Activated CD4-positive, alpha-beta T cell treated with anti-CD3 and anti-CD28 coated beads for 24 hours (primary cell): ENCODE measurements at places on chromosomes 11 and 22.

DNA sequence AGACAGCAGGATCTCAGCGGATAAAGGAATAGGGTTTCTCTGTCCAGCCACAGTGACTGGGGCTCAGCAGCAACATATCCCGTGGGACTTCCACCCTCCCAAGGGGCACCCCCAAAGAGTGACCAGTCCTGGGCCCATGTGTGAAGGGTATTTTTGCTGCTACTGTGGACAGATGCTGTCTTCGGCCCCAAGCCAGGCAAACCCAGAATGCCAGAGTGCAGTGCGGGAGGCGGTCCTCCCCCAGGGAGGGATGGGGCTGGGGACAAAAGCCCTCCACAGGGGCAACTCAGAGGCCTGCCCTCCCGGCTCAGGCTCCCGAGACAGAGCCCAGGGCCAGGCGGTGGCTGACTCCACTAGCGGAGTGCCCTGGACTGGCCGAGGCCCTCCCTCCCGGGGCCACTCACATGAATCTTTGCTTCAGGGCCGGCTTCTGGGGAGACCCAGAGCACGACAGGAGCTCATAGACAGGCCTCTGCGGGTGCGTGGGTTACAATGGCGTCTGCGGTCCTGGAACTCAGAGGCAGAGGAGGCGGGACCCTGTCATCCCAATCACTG is 34.7 kb upstream of the WNT7B start:
- DNase-seq, result no peak

- DNase-seq, result no peak
Measured at GRCh38 chr11:28337701-28338100, 229.5 kb downstream of the METTL15 start.

GRCh38 chr11:103789952-103790351 is 246.5 kb upstream of the DDI1 start:
- DNase-seq, result no peak

GRCh38 chr11:134537941-134538340 is 125.9 kb upstream of the B3GAT1 start:
- no peak for DNase-seq

DNA sequence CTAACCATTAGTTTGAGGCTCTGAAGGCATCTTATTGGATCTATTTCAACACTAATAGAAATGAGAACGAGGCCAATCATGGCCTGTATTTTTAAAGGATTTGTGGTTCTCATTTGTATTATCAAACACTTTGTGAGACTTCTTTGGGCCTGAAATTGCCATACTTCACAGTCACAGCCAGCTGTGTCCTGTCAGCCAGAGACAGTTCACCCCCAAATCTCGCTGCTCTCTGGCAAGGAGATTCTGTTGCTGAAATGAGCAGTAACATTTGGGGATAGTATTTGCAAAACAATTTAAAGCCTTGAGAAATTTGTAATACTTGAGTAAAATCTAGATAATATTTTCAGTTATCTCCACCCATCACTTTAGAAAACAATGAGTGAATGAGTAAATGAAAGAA is 26.9 kb upstream of the TENM4 start:
- no peak for DNase-seq

DNA sequence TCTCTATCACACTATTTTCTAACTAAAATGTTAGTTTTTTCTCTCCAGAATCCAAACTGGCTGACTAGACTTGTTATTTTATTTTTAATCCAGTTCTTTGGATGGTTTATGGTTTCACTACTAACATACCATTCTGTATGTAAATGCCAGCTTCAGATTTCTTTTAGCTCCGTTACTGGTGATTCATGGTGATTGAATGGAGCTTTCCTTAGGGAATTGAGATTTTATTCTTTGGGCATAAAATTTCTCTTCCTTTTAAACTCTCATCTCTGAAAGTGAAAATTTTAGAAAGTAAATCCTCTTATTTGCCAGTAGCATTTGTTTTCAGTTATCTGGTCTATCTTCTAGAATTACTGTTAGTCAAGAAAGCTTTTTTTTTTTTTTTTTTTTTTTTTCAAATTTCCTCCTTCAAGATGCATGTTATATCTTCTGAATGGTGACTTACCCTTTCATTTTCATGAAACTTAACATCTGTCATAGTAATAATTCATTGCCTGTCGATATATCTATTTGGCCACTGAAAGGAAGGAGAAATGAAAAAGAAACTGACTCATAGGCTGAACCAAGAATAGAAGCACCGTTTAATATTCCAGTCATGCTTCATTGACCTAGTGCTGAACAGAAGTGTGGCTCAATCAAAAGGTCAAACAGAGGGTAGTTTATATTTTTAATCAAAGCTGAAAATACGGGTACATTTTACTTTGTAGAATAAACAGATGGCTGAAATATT is 6.4 kb downstream of the ENDOD1 start:
- no peak for DNase-seq

GRCh38 chr22:46422896-46423295 is 87.4 kb downstream of the TRMU start:
- DNase-seq, result no peak

GRCh38 chr22:45649809-45650208 is 21.8 kb upstream of the ATXN10 start:
- DNase-seq, result no peak

GRCh38 chr11:47007579-47007978 is 71.0 kb downstream of the CSTPP1 start:
- DNase-seq, result no peak

DNA sequence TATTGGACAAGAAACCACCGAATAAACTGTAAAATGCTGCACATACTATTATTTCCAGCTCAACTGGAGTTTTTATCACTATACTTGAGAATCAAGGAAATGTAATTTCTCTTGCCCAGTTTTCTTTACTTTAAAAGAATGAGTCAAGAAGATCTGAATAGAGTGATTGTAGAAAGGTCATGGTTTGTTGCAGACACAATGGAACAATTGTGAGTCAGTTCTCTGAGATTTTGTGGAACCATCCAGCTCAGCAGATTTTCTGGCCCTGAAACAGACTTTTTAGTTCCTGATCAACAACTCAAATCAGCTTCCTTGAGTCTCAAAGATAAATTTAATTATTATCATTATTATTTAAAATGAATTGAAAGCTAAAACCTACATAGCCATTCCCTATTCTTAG is 1.3 kb downstream of the TCN1 start:
- DNase-seq, result no peak

- DNase-seq, result no peak
Measured at GRCh38 chr22:45880716-45881523, 96.0 kb downstream of the WNT7B start.

- DNase-seq, result no peak
Measured at GRCh38 chr11:73894725-73895335, 18.0 kb downstream of the PAAF1 start.

GRCh38 chr22:37569009-37569920 is 9.0 kb downstream of the CDC42EP1 start:
- DNase-seq, result no peak

DNA sequence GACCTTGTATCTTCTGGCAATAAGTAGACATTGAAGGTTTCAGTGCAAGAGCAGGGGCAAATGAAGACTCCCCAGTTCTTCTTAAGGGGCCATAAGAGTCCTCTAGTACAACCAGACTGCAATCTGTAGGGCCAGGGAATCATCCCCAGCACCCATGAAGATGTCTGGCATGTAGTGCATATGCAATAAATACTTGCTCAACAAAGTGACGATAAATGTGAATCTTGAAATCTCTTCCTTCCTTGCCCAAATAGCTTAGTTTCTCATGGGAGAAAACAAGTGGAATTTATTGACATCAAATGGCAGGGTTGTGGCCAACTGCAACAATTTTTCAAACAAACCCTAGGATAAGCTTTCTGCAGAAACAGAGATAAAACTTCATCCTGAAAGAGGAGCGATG is 107.6 kb downstream of the ABTB2 start:
- no peak for DNase-seq

DNA sequence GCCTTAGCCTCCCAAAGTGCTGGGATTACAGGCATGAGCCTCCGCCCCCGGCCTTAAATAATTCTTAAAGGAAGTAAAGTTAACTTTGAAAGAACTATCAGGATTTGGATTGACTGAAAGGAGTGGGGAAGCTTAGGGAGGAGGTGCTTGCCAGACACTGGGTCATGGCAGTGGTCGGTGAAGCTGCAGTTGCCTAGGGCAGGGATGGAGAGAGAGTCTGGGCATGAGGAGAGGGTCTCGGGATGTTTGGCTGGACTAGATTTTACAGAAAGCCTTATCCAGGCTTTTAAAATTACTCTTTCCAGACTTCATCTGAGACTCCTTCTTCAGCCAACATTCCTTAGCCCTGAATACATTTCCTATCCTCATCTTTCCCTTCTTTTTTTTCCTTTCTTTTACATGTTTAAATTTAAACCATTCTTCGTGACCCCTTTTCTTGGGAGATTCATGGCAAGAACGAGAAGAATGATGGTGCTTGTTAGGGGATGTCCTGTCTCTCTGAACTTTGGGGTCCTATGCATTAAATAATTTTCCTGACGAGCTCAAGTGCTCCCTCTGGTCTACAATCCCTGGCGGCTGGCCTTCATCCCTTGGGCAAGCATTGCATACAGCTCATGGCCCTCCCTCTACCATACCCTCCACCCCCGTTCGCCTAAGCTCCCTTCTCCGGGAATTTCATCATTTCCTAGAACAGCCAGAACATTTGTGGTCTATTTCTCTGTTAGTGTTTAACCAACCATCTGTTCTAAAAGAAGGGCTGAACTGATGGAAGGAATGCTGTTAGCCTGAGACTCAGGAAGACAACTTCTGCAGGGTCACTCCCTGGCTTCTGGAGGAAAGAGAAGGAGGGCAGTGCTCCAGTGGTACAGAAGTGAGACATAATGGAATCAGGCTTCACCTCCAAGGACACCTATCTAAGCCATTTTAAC is at the start of gene NNMT:
NNMT (plus strand) TSS at position 724 of the 929 bp plus-strand sequence; CDS start at position 882, 158 bp downstream.
- DNase-seq, result no peak

- no peak for DNase-seq
Measured at GRCh38 chr11:12841946-12842630, 167.0 kb upstream of the RASSF10 start.

DNA sequence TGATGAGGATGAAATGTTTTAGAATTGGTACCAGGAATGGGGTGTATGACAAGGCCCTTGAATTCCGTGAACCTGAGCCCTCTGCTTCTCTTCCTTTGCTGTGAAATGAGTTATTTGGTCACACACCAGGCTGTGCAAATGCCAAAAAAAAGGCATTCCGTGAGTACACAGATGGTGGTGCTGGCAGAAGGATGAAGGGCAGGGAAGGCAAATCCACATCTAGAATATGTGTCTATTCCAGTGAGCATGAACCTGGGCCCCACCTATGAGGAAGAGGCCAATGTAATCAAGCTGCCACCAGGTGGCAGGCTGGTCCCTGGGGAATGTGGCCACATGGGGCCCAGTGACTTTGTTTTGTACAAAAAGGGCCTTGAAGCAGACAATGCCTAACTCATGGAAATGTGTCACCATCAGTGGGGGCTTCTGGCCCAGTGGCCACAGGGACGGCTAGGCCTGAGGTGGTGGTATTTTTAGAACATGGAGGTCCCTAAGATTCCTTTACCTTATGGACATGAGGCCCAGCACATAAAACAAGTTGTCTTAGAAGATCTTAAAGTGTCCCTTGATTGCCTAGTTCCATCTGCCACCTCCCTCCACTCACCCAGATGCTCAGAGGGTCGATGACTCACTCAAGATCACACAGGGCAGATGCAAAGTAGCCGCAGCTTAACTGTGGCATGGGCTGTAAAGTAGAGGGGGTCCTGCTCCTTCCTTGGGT is 3.9 kb upstream of the RNF215 start:
- DNase-seq, result peak; percentile 73

DNA sequence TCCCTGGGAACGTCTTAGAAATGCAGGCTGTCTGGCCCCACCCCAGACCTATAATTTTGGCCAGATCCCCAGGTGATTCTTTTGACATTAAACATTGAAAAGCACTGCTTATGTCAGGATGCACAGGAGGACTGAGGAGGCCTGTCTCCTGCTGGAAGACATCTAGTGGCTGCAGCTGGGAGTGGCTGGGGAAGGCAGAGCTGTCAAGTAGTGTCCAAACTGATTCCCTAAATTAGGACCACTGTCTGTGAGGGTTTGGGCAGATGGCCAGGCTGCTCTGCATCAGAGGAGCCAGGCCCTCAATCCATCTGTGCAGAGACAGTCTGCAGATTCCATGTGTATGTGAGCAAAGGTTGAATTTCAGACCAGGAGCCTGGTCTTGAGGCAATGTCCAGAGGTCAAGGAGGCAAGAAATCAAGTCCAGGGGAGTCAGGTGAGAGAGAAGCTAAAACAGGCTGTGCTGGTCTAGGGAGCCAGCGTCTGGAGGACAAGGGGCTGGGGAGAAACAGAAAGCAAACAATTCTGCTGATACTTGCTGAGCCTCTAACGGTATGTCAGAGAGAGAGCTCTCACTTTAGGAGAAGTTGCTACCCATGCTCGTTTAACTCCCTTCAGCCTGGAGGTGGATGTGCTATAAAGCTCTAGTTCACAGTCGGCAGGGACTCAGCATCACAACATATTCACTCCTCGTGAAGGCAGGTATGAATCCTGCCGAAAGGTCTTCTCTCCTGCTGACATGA is 15.3 kb upstream of the SYTL2 start:
- no peak for DNase-seq

- no peak for DNase-seq
Measured at GRCh38 chr11:134230339-134230738, 5.9 kb downstream of the VPS26B start.

- DNase-seq, result no peak
Measured at GRCh38 chr11:95478003-95478402, 247.0 kb upstream of the SESN3 start.
